NCI-H1930 (cell line): ENCODE measurements at places on chromosomes 2 and 18.

DNA sequence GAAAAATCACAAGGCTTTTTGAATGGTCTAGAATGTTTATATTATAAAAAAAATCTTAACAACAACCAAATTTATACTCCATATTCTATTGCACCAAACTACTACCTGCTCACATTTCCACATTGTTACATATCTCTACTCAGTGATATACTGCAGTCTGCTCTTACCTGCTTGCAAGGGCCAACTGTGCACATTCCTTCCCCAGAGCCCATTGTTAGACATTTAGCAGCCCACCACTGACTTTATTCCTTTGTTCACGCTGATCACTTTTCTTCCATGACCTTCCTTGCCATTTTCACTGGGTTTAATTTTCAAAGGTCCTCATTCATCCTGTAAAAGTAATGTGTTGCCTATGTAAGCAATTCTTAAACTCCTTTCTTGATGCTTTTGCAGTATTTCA lies 109.7 kb upstream of the KCNJ3 start:
- no peak for DNase-seq

GRCh38 chr2:29518010-29518409 lies 402.8 kb downstream of the CLIP4 start:
- DNase-seq = no peak

GRCh38 chr2:203532957-203533658 lies 2.0 kb downstream of the RAPH1 start:
- no peak for DNase-seq

DNA sequence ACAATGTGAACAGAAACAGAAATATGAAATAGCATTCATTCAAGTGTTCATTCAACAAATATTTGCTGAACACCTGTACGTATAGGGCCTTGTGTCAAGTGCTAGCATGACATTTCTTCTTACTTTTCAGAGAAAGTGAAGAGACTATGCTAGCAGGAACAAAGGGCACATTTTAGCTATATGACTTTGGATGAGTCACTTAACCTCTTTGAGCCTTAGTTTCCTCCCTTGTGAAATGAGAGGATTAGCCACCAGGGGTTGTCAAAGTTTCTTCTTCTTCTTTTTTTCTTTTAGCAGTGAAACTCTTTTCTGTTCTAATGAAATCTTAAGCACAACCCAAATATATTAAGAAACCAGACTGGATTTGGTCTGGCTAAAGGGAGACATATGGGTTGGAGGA lies 53.1 kb downstream of the FIGN start:
- DNase-seq = no peak

GRCh38 chr18:78984941-78985784 lies 5.5 kb downstream of the SALL3 start:
- DNase-seq = no peak

DNA sequence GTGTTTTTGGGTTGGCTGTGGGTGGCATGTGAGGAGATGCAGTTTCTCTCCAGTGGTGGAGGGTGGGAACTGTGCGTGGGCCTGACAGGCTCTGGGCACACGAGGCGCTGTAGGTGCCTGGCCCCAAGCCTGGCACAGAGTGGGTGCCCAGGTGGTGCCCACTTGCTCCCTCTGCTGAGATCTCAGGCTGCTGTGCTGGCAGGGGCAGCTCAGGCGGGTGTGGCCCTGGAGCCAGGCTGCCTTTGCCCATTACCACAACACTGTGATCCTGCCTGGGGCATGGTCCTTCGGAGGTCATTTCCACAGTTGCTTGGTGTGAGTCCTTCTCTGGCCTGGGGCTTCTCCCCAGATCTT lies 20.4 kb downstream of the TSHZ1 start:
- DNase-seq = no peak

- DNase-seq = no peak
Observed at GRCh38 chr2:212364112-212364985, 174.3 kb downstream of the ERBB4 start.

DNA sequence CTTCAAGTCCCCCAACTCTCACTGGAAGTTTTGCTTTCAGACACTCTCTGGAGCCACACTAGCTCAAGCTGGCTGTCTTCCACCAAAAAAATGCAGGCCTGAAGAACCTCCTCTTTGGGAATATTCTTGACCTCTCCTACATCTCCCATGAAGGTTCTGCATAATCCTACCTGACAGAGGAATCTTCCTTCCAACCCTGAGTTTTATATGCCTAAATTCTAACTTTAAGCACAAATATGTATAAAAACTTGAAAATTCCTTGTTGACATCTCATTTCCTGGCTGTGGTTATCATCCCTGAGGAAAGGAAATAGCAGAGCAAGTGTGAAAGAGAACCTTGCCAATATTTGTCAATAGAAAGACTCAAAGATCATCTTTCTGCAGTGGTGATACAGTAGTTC lies 249.0 kb downstream of the LPIN1 start:
- no peak for DNase-seq
